ENCODE measurements at places on chromosomes 6 and 20.

GRCh38 chr6:7646394-7646793 is 56.4 kb downstream of the SNRNP48 start:
- peak; percentile 50 for DNase-seq

DNA sequence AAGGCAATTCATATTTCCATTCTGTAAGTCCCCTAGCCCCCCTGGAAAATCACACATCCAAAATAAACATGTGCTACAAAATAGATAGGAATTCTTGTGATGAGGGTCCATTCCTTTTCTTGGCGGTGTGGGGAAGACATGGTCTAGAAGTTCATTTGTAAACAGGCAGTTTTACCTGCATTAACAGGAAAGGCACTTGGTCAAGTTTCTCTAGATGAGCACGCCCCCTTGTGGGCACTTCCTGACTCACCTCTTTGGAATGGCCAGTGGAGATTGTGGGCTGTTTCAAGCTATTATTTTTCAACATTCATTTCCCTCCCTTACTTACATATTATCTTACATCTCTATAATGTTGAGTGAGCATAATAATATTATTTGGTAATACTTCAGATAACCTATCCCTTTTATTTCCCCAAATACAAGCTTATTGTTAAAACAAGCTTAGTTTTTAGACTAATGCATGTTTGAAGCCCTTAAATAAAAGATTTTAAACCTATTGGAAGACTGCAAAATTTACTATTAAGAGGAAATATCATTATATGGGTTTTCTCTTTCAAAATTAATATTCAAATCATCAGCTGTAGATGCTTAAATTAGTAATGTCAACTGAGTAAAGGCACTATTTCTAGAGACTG is 92.1 kb downstream of the TASP1 start:
- peak; percentile 73 for DNase-seq

GRCh38 chr20:58433759-58434158 is 44.7 kb downstream of the VAPB start:
- DNase-seq, result peak; percentile 82

DNA sequence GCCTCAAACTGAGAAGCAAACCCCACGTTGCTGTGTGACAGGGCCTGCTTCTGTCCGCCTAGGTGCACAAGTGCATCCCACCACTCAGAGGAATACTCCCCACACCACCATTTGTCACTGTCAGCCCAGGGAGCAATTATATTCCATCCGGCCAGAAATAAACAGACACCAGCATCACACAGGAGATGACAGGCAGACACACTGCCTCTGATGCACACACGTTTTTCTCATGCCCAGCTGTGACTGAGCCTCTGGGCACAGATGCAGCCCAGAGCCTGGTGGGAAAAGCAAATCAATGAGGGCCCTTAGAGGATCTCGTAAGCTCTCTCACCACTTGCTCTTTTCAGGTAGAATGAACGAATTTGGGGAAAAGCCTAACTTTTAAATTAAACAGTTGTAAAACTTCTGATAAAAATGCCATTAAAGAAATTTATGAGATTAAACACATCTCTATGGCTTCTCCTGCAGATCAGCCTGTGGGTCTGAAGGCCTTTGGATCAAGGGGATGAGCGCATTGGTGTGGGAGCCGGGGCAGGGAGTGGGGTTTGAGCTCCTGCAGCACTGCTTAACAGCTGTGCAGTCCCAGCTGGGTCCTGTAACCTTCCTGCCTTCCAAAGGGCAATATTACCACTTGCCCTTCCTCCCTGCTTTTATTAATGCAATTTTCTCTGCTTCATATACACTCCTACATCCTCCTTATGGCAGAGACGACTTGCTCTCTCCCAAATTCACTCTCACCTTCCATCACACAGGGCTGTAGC is 624.3 kb downstream of the PTPRT start:
- DNase-seq, result no peak

DNA sequence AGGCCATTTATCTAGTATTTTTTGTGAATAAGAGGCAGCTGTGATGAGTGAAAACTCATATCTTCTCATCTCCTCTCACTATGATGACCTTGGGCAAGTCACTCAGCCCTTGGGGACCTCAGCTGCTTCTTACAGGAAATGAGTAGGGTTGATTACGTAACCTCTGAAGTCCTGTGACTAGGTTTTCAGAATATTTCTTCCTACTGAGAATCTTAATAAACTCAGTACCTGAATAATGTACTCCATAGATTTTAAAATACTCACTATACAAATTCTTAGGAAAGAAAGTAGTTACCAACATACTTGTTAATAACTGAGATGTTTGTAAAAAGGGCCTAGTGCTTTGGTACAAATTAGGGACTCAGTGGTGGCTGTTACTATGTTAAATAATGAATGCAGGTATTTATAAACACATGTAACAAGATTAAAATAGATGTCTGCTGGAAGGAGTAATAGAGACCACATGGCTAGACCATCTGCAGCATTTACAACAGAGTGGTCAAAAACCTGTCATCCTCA is 60.9 kb downstream of the RPRD1B start:
- peak; percentile 80 for DNase-seq

GRCh38 chr6:33297956-33298772 is 578 bp downstream of the RGL2 start:
- DNase-seq, result peak; percentile 92

GRCh38 chr6:5670811-5671561 is 335.7 kb downstream of the NRN1 start:
- DNase-seq, result peak; percentile 44

- DNase-seq, result no peak
These were observed 71.6 kb upstream of the PRND start for GRCh38 chr20:4649941-4650681.

GRCh38 chr6:118746145-118746824 is 94.9 kb upstream of the CEP85L start:
- DNase-seq, result no peak

DNA sequence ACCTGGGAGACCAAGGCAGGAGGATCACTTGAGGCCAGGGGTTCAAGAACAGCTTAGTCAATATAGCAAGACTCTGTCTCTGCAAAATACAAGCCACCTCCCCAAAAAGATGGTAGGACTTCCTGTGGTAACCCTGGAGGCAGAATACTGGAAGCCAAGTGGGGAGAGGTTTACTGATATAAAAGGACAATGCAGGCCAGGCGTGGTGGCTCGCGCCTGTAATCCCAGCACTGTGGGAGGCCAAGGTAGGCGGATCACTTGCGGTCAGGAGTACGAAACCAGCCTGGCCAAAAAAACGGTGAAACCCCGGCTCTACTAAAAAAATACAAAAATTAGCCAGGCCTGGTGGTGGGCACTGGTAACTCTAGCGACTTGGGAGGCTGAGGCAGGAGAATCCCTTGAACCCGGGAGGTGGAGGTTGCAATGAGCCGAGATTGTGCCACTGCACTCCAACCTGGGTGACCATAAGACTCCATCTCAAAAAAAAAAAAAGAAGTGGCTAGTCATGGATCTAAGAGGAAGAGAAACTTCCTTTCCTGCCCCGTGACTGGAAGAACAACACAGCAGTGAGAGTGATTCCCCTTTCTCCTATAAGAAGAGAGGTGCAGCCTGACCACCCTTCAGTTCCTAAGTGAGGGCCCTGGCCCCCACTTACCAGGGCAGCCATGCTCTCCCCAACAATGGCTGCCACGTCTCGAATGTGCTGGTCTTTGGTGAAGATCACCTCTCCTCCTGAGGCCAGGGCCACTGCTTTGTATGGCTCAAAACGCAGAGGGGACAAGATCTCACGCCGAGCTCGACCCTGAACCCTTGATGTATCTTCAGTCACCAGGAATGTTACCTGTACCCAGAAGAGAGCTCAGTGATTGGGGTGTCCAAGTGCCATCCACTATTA is 6.2 kb downstream of the SAPCD1 start:
- no peak for DNase-seq

DNA sequence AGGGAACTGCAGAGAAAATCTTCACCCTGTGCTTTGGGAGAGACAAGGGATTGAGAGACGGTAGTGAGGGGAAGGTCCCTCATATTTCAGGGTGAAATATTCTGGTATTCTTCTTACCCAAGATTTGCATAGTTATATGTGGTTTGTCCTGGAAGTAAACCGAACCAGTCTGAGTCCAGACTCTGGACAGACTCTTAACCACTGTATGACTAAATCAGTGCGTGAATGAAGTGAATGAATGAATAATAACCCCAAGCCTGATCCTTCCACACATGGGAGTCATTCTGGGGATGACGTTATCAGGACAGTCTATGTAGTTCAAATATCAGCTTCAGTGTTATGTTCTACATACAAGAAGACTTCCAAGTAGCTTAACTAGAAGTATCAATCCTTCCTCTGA is 690.7 kb downstream of the KIF16B start:
- peak; percentile 8 for DNase-seq

DNA sequence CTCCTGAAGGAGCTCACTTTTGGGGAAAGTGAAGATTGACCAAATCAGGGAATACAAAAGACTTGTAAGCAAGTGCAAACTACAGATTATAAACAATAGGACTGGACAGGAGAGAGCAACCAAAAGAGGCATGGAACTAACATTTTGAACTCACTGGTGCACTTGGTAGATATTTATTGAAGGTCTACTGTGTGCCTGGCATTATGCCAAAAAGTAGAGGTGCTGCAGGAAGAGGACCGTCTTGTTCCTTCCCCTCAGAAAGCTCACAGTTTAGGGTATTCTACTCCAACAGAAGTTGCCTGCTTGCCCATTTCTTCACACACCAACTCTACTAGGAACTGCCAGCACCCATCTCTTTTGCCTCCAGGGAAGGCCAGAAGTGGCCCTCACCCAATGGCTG is 10.0 kb upstream of the TSHZ2 start:
- DNase-seq, result no peak

DNA sequence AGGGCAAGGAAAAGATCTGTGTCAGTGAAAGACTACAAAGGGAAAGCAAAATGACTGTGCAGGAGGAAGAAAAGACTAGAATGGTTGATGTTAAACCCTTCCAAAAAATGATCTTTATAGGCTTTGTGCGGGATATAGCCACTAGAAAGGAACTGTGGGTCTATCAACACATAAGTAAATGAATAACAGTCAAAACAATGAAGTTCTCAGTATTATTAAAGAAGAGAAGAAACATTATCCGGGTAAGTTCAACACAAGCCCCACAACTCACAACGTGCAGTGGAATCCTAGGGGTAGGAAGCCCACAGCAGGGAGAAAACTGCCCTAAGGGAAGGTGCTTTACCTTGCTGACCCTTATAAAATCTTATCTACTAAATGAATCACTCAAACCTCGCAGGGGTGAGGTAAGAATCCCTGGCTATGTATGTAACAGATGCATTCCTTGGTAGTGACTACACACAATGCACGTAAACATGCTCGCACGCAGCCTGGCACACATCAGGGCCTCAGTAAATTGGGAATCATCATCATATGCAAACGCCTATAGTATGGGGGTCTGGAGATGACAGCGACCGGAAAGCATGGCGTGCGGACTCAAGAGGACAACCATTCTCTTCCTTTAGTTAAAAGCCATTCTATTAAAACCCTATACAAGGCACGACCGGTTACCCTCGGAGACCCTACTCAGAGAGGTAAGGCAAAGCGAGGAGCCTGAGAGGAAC is 11.3 kb downstream of the TFAP2A start:
- DNase-seq, result peak; percentile 91

GRCh38 chr6:7975764-7976146 is 65.2 kb upstream of the TXNDC5 start:
- no peak for DNase-seq

DNA sequence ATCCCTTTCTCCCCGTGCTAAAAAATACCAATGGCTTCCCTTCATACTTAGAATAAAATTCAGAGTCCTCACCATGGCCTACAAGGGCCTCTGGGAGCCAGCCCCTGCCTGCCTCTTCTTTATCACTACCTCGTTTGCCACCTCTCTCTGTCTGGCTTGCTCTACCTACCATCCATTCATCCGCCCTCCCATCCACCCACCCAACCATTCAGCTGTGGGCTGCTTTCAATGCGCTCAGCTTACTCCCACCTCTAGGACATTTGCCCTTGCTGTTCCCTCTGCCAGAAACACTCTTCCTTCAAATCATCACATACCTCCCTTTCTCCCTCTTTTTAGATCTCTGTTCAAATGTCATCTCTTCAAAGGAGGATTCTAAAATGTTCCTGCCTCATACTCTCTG is 44.4 kb downstream of the PACSIN1 start:
- no peak for DNase-seq

GRCh38 chr6:101489456-101489855 is 95.9 kb downstream of the GRIK2 start:
- no peak for DNase-seq

- DNase-seq, result no peak
These were observed 19.7 kb downstream of the GMDS start for GRCh38 chr6:2225422-2226392.

- DNase-seq, result no peak
These were observed at the start of gene EDN3 for GRCh38 chr20:59300333-59301081. Gene EDN3 (plus strand): TSS chr20:59300611. CDS start chr20:59300813, 202 bp downstream.

GRCh38 chr6:152086223-152086873 is 278.9 kb downstream of the ESR1 start:
- no peak for DNase-seq

GRCh38 chr20:5680192-5680591 is 70.0 kb upstream of the SHLD1 start:
- no peak for DNase-seq

DNA sequence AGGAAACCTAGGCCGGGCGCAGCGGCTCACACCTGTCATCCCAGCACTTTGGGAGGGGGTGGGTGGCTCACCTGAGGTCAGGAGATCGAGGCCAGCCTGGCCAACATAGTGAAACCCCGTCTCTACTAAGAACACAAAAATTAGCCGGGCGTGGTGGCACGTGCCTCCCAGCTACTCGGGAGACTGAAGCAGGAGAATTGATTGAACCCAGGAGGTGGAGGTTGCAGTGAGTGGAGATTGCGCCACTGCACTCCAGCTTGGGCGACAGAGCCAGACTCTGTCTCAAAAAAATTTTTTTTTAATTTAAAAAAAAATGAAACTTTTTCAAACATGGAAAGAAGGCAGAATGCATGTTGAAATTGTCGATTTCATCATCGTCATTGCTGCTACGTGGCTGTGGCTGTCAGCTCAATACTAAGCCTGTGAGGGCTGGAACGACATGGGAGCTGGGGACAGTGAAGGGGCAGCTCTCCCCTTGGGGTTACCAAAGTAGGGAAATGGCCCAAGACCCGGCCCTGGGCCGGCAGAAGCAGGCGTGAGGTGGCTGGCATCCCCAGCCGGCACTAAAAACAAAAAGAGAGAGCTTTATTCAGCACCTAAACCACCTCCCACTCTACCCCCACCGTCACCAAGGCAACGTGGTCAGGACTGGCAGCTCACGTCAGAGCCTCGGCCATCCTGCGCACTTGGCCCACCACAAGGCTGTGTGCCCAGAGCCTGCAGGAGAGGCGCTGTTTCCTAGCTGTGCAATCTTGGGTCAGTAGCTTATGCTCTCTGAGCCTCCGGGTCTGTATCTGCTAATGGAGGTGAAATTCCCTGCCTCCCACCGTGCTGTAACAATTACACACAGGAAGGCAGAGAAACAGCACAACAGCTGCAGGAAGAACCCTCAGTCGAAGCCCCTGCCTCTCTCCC is 30.8 kb downstream of the AGPAT4 start:
- DNase-seq, result no peak

DNA sequence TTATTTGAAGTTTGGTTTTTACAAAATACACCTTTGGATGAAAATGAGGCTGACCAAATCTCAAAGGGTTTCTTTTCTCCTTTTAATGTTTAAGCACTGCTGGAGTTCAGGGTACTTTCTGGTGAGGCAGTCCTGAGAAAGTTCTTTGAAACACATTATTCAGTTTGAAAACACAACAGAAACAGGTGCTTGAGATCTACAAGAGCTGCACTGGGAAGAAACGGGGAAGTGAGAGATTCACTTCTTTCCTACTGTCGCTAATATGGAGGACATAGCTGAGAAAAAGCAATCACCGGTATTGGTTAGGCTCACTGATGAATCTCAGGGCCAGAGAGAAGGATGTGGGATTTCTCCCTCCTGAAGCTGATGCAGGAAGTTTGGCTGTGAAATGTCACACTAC is 22.9 kb upstream of the TMEM170B start:
- no peak for DNase-seq

All from EH (cell line).